Astrocyte (in vitro differentiated cells and primary cell): ENCODE measurements at places on chromosomes 3 and 15.

DNA sequence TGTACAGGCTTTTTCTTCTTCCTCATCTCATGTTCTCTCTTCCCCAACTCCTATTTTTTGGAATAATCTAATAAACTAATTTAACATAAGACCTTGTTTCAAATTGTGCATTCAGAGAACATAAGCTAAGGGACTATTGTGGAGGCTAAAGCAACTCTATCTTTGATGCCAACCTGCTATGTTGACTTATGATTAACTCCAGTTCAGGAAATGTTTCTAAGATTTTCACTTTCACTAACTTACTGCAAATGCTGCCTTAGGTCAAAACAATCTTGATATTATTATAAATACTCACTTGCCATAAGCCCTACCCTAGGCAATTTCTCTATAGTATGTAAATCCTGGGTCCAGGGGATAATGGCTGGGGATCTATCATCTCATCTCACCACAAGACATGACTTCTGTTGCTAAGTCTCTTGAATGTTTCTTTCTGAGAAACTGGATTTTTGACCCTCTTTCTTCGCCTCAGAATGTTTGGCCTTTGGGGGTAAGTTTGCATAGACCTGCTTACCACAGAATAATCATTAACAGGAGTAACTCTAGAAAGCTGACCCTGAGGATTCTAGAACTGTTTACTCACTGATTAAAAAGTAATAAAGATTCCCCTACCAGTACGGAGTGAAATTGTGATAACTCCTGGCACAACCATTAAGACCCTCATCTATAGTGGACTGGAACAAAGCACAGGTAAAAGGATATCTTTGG is 768.1 kb downstream of the GBE1 start:
- no peak for DNase-seq

- no peak for DNase-seq
Observed at GRCh38 chr3:24850245-24850644, 355.6 kb upstream of the THRB start.

DNA sequence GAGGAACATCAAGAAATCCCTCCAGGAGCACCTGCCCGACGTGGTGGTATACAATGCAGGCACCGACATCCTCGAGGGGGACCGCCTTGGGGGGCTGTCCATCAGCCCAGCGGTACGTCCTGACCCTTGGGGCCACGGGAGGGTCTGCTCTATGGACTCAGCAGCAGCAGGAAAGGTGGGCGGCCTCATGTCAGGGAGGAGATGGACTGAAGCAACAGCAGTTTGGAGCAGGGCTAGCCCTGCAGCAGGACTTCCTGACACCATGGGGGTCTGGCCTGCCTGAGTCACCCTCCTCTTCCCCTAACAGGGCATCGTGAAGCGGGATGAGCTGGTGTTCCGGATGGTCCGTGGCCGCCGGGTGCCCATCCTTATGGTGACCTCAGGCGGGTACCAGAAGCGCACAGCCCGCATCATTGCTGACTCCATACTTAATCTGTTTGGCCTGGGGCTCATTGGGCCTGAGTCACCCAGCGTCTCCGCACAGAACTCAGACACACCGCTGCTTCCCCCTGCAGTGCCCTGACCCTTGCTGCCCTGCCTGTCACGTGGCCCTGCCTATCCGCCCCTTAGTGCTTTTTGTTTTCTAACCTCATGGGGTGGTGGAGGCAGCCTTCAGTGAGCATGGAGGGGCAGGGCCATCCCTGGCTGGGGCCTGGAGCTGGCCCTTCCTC is 24.2 kb downstream of the HDAC11 start:
- no peak for DNase-seq

DNA sequence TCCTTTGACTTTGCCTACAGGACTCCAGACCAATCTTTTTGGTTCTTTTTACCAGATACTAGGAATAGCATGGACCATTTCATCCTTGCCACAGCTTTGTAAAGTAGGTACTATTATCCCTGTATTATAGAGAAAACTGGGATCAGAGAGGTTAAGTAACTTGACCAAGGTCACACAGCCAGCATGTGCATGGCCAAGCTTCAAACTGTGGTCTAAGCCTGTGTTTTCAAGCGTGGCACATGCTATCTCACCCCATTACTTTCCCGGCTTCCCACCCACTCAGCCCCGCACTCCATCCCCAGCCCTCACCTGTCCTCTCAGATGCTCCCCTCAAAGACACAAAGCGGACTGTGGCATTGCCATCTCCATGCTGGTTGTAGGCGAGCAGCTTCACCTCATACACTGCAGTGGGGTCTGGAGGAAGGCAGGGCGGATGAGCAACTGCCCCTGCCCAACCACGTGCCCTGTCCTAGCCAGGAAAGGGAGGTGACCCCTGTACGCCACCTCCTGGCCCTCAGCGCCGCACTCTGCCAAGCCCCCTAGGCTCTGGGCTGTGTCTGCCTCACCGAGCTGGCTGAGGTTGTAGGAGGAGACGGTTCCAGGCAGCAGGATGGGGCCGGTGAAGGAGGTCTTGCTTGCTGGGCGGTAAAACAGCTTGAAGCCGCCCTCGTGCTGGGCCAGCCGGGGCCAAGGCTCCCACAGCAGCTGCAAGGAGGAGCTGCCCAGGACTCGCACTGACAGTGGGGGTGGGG is 25.7 kb downstream of the RNU5B-1 start:
- no peak for DNase-seq

GRCh38 chr15:38029736-38030135 is 95.3 kb downstream of the TMCO5A start:
- DNase-seq = peak; percentile 38

DNA sequence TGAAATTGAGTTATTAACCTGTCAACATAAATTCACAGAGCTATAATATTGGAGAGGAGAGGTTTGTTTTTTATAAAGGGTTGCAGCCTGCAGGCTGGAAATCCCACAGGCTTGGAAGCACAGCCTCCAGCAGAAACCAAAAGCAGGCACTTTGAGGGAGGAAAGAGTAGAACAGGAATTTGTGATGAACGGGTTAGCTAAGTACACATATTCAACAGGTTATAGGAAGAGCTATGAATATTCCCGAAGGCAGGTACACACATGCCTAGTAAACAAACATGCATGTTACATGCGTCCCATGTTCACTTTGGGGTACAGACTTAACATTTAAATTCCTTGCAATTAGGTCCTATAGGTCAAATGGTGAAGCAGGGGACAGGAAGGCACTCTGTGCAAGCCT is 25.9 kb upstream of the LIPC start:
- DNase-seq = no peak

DNA sequence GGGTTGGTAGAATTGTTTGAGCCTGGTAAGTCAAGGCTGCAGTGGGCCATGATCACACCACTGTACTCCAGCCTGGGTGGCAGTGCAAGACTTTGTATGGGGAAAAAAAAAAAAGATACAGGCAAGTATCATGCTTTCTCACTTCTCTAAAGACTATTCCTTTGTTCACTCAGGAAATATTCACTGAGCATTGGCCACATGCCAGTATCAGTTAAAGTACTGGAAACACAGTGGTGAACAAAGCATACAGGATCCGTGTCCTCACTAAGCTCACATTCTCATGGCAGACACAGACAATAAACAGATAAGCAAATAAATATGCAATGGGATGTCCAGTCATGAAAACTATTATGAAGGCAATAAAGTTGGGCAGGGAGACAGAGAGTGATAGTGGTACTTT is 5.1 kb upstream of the MTHFS start:
- no peak for DNase-seq

DNA sequence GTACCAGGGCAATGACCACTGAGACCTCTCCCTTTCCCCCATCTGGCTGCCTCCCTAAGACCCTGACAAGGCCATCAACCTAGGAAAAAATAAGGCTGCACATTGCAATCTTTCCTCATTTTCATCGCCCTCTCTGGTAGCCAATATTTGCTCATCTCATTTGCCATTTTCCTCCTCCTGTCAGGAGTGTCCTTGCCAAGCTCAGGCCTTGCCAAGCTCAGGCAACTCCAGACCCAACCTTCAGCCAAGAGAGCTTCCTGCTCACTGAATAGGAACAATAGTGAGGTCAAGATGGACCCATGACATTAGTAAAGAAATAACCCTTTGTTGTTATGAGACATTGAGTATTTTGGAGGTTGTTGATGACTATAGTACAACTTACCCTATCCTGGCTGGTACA is 380.3 kb downstream of the RSL24D1 start:
- DNase-seq = no peak

DNA sequence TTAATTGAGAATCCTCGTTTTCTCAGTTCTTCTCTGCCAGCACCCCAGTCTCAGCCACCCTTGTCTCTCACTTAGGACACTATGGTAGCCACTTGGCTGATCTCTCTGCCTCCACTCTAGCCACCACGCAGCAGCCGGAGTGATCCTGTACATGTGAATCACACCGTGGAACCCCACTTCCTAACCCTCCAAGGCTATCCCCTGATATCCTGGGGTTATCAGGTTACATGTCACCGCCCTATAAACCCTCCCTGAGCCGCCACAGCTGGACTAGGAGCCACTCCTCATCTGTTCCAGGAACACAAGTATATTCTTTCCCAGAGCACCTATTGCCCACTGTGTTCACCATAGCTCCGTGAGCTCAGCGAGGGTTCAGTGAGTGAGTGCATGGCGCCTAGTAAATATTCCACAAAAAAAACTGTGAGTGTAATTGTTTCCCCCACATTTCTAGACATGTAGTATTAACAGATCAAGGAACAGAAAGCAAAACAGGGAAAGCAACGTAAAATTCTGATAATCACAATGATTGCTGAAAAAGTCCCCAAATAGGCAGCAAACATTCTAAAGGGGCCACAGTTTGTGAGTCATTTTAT is 661 bp upstream of the PARP14 start:
- DNase-seq = no peak

- no peak for DNase-seq
Observed at GRCh38 chr3:195005251-195005620, 265.7 kb downstream of the XXYLT1 start.

DNA sequence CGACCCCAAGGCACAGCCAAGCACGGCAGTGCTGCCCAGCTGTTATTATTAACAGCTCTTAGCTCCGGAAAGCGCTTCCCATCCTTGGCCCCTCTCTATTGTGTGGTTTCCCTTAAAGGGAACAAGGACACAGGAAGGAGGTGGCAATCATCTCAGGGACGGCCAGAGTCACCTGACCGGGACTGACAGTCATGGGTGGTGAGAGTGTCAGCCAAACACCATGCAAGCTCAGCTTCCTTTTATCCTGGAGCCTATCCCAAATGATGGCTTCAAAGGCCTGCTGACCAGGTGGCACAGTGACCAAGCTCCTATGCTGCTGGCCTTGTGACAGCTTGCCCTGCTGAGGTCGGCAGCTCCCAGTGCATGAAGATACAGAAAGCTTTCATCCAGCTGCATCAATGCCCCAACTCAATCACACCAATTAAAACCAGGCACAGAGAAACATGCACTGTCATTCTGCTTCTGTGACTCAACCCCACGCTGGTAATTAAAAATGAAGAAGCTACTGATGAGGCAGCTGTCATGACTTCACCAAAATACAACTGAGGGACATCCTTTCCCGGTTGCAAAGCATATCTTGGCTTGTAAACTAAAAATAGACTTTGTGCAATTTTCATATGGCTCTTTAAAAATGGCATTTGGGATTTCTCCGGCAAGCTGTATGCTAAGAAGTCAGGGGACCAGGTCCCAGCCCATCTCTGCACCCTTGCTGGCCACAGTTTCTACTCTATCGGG is 34.0 kb downstream of the PCSK6 start:
- no peak for DNase-seq

DNA sequence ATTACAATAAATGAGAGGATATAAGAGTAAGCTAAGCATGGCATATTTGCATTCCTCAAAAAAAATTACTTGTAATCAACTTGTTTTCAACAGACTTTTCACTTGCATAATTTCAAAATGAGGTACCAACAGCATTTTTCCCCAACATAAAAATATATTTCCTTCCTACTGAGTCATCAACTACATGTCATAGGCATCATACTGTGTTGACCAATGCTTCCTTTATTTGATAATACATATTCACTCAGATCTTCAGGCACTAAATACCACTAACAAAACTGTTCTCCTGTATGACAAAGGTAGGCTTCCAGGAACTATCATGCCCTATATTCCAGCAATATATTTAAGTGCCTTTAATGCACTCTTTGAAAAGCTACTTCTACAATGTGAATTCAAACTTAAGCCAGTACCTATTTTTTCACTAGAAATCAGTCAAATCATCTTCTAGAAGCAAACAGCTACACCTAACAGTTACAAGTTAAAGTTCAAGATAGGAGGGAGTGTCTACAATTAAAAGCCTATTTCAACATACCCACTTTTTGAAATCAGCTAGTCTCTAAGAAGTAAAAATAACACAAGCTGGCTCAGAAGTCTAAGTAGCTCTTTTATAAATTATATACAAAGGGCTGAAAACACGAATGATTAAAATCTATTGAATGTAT is 11.3 kb downstream of the ADAM10 start:
- no peak for DNase-seq

DNA sequence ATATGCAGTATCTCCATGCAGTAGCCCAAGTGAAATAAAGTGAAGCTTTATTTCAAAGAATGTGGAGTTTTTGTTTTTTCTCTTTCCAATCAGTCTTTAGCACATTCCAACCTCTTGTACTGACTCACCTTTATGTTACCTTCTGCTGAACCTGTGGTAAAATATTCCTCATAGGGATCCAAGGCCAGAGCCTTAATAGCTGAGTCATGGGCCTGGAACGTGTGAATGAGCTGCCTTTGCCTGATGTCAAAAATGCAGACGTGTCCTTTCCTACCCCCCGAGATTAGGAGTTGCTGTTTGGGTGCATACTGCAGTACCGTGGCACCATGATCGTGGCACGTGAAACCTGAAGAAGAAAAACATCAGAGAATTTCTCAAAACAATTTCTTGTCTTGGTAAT is 108.5 kb downstream of the GLDN start:
- peak; percentile 61 for DNase-seq

DNA sequence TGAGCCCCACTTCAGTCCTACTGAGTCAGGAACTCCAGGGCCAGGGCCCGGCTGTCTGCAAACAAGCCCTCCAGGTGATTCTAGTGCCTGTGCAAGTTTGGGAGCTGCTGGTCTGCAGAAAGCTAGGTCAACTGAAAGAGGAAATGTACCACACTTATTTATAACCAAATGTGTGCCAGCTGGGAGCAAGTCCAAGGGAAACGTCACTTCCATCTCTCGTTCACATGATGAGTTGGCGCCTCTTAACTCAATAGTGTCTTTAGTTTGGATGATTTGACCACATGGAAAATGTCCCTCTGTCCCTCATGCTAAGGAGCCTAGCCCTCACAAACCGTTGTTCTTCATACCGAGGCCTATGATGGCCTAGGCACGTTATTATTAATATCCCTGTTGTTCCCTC is 43.2 kb downstream of the GOLGA8S start:
- DNase-seq = no peak

- DNase-seq = no peak
Observed at GRCh38 chr15:69482686-69483256, 30.2 kb downstream of the RPLP1 start.
